ENCODE measurements at places on chromosomes 5 and 9.

DNA sequence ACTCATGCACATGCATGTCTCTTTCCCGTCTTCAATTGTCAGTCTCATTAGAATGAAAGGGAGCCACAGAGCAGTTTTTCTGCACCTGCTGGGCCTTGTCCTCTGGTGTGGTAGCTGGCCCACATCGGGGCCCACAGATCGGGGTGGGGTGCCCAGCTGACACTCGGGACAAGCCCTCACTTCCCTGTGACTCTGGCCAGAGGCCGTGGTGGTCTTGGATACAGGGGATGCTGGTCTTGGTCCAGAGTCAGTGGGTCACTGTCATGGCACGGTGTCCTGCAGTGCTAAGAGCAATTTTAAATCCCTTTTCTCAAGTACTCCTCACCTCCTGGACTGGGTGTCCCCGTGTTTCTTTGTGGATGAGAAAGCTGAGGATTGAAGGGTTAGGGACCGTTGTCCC is 193.2 kb downstream of the CACNA1B start:
- DNase-seq = no peak

GRCh38 chr5:138870611-138871010 is 4.5 kb downstream of the LRRTM2 start:
- no peak for DNase-seq

GRCh38 chr5:135615171-135615570 is 36.4 kb upstream of the CXCL14 start:
- no peak for DNase-seq

DNA sequence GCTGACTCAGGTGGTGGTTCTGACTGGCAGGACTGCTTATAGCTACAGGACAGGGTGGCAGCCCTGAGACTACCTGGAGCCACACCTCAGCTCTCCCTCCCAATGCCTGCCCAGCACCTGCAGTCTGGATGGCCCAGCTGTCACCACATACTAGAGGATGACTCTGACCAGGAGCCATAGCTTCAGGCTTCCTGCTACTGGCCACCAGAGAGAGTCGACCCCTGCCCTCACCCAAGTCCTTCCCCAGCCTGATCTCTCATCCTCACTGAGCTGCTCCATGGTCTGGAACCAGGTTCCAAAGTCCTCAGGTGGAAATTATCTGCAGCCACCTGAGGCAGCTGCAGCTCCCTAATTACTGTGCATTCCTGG is 25.6 kb upstream of the TDRD7 start:
- DNase-seq = no peak

DNA sequence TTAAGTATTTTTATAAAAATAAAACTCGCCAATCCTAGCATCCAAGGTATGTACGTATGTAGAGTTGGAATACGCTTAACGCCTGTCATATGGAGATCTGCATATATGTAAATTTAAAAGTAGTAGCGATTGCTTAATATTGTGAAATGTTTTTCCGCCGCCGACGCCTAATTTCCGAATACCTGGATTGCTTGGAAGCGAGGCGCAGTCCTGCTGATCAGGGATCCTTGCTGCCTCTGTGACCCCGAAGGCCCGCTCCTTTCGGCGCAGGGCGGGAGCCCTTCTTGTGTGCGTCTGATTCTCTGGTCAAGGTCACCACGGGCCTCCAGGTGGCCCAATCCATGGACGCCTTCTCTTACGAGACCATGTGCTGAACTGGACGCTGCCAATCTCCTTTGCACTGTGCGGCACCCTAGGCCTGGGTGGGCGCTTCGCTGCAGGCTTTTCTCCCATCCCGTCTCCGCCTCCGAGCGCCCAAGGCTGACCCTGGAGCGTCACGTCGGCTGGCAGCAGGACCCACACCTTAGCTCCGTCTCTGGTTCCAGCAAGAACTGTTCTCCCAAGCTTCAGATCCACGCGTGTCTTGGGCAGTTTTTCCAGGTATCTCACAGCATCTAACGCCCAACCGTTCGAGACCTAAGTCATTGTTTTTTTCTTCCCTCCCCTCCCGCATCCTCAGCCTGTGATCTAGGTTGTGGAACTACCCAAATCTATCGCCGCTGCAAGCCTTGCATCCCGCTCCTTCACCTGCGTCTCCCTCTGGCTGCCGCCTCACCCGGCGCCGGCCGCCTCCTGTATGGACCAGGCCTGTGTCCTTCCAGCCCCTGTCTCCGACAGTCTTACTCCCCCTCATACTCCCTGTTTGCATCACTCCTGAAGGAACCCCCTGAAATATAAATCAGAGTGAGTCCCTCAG is 3.6 kb upstream of the TRIM41 start:
- DNase-seq = no peak

DNA sequence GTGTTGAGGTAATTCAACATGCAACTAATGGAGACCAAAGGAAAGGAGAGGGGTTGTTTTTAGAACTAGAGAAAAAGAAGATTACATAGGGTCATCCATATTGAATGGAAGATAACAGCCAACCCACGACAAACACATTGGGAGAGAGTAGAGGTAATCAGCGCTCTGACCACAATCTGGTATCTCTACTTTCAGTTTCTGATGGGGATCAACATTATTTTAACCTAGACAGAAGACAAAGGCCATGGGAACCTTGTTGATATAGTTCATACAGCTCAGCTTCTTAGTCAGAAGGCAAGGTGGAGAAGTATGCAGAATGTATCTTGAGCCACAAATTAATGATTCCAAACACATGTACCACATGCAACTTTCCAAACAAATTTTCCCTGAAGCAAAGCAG is 537.1 kb upstream of the ST8SIA4 start:
- no peak for DNase-seq

DNA sequence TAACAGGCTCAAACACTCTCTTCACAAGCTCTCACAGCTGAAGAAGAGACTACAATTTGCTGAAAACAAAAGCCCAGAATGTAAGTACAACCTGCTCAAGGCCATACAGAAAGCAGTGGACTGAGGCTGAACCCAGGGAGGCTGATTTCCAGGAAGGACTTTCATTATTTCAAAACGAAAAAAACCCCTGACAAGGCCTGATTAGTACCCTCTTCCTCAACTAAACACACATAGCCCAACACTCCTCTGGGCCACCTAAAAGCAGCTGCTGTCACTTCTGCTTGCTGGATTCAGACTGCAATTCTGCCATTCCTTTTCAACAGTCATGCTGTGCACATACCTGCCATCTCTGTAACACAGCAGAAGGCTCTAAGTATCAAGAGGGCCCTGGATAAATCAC is 18.2 kb downstream of the NRG2 start:
- DNase-seq = no peak

DNA sequence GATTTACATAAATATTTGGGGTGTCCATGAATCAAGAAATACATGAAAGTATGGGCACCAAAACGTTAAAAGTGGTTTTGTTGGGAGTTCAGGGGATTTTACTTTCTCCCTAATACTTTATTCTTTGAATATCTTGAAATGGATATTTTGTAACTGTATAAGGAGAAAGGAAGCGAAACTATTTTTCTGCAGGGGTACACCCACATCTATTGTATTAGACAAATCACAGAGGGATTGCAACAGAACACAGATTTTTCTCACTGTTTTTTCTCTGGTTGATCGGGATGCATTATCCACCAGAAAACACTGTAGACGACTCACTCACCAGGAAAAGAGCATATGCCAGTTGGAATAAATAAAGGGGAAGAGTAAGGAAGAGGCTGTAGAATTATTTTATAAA is 1.2 kb upstream of the RABGAP1 start:
- DNase-seq = no peak

- DNase-seq = no peak
Observed at GRCh38 chr9:129014608-129015007, 13.5 kb downstream of the SH3GLB2 start.

- no peak for DNase-seq
Observed at GRCh38 chr9:118395415-118395814, 691.2 kb downstream of the TLR4 start.
